ENCODE measurements at places on chromosomes 6 and 20.

GRCh38 chr6:148240861-148241477 is 101.7 kb upstream of the SASH1 start:
- DNase-seq: no peak

DNA sequence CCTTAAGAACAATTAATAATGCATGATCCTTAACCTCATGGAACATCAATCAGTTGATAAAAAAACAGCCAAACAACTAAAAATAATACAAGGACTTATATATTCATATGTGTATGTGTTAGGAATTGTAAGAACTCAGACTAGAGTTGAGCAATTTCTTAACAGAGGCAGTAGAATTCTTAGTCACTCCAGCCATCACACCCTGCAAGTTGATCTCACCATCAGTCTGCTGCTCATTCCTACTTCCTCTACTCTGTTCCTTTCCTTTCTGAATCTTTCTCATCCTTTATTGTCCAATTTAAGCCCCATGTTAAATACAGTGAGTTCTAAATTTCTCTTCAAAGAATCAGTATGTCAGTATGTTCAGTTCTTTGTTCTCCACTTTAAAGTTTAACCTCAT is 2.6 kb downstream of the ZNF165 start:
- DNase-seq: peak; percentile 10

GRCh38 chr20:19780261-19780660 is 22.2 kb downstream of the RIN2 start:
- no peak for DNase-seq

- no peak for DNase-seq
Observed at GRCh38 chr6:113979937-113980336, 9.0 kb upstream of the HDAC2 start.

DNA sequence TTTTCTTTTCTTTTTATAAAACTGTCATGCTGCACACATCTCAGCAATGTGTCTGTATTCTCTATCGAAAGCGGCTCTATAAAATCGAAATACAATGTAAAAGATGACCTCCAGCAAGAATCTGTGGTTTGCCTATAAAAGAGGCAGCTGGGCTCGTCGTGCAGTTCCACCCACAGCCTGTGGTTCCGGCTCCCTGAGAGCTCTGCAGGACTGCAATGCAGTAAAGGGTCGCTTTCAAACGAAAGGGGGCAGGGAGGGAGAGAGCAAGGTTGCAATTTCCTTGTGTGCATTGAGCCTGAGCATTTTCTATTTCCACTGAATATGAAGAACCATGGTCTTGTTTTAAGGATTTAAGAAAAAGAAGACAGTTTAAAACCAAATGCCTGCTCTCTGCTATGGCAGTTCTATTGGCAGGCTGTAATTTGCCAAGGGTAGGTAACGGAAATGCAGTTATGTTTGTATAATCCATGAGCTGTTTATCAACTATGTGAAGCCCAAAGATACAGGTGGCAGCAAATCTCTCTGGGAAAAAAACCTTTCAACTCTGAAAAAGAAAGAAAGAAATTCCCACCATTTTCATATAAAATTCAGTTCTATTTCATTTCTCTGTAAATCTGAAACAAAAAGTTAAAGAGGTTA is 236.5 kb downstream of the HACE1 start:
- DNase-seq: no peak

GRCh38 chr20:19253916-19254820 is 41.7 kb downstream of the SLC24A3 start:
- DNase-seq: no peak

DNA sequence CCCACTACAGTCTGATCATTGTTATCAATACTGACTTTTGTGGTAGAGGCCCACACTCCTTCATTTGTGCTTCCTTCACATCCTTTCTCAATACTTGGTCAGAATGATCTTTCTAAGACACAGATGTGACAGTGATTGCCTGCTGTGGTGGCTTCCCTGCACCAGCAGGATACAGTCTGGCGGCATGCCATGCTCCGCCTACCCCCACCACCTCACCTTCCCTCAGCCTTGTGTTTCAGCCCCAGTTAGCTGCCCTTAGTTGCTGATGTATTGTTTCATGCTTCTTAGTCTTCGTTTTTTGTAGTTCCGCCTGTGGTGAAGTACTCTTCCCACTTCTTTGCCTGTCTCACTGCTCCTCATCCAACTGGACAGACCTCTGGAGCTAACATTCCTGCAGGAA is 10.9 kb downstream of the LRRC1 start:
- no peak for DNase-seq

- DNase-seq: no peak
Observed at GRCh38 chr20:45904583-45905504, 7.1 kb downstream of the PLTP start.

- no peak for DNase-seq
Observed at GRCh38 chr20:34271956-34272355, 30.7 kb downstream of the ASIP start.
